Activated CD8-positive, alpha-beta memory T cell treated with anti-CD3 and anti-CD28 coated beads for 24 hours (primary cell): ENCODE measurements at places on chromosomes 12 and 14.
A peak's percentile ranks its signal among the peaks of the same experiment; 100 is the strongest.

GRCh38 chr14:68306265-68306933 lies 486.5 kb downstream of the ZFP36L1 start:
- DNase-seq: no peak

DNA sequence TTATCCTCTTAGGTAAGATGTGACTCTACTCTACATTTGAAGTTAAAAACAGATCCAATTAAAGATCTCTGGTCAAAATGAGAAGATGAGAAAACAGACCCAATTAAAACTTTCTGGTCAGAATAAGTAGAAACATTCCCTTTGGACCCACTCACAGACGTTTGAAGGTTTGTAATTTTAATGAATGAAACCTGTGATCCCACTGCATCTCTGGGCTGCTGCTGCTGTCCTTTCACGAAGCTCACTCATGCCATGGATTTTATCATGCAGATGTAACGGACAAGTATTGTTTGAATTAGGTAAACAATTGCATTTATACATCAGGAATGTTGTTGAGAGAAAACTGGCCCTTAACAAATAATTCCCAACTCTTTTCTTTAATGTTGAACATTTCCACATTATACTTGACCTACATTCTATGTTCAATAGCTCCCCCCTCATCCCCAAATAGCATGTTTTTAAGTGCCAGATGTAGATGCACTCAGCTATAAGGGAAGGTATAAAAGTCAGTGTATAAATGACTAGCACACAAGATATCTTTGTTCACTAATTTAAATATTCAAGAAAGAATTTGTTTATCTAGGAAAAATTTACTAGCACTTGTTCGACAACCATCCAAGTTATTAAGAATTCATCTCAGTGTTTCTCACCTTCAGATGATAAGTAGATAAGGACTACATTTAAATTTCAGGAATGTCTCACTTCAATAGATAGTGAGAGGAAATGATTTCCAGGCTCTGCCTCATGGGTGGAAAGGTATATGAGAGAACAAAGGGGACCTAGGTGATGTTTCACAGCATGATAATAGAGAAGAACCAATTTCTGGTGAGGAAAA lies 202.3 kb upstream of the LMNTD1 start:
- no peak for DNase-seq

- DNase-seq: no peak
These were observed 953 bp upstream of the NKX2-8 start for GRCh38 chr14:36583242-36583892.

DNA sequence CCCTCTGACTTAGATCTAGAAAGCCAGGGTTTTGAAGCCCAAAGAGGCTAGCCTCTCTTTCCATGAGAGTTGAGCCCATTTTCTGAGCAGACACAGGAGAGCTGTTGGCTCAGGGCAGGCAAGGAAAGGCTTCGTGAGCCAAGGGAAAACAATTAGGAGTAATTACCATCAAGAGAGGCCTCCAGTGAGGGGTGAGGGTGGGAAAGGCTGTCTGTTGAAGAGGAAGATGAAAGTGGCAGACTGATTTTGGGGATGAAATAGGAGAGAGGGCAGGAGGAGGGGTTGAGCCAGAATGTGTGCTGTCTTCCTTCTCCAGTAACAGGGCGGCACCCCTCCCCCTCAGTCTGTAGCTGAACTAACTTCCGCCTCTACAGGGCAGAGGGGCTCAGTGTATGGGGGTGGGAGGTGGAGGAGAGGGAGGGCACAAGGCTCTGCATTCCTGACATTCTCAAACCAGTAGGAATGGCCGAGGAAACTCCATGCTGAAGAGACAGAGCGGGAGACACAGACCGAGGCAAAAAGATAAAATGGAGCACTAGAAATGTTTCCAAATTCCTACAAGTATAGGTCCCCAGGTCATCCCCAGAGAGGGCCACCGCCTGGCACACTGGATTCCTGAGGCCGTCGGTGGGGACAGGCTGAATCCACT lies 33.1 kb upstream of the COL2A1 start:
- no peak for DNase-seq

DNA sequence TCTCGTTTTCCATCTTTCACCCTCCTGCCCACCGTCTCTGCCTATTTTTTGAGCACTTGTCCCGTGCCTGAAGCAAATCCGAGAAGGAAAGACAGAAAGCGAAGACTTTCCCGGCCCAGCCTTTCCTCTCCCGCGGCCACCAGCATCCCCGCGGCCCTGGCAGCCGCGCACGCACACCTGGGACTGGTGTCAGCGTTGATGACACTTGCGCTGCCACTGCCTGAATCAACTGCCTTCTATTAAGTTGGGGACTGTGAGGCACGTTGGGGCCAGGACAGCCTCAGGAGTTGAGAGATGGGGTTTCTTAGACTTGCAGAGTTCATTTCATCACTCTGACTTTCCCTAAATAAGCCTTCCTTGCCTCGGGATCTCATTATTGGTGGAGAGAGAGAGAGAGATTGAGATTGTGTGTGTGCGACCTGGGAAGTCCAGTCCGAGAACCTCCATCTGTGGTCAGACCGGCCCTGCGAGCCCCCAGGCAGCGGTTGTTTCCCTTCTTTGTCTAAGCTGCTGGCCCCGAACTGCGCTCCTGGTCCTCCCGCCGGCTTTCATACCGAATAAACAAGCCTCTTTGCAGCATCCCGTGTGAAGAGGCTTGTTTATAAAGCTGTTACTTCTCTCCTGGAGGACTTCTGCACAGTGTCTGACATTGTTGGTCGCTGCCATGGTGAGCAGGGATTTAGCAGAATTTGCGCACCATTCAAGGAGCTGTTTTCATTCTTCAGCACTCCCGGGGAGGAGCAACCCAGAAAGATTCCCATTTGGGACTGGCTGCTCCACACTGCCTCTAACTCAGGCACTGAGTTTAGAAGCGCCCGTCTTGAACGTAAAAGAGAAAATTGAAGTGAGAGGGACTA lies 1.5 kb downstream of the PDZRN4 start:
- DNase-seq: no peak

DNA sequence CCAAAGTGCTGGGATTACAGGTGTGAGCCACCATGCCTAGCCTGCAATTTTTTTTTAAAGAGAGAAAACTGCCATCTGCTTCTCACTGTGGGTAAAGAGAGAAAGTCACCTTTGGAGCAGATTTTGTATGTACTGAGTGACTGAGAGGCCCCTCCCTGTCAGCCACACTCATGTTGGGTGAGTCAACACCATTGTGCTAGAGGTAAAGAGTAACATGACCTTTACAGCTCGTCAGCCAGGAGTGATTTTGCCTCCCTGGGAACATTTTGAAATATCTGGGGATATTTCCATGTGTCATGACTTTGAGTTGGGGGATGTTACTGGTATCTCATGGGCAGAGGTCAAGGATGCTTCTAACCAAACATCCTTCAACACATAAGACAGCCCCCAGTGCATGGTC lies 115.2 kb downstream of the KSR2 start:
- DNase-seq: no peak

GRCh38 chr14:96072076-96072475 lies 32.9 kb downstream of the C14orf132 start:
- DNase-seq: no peak

DNA sequence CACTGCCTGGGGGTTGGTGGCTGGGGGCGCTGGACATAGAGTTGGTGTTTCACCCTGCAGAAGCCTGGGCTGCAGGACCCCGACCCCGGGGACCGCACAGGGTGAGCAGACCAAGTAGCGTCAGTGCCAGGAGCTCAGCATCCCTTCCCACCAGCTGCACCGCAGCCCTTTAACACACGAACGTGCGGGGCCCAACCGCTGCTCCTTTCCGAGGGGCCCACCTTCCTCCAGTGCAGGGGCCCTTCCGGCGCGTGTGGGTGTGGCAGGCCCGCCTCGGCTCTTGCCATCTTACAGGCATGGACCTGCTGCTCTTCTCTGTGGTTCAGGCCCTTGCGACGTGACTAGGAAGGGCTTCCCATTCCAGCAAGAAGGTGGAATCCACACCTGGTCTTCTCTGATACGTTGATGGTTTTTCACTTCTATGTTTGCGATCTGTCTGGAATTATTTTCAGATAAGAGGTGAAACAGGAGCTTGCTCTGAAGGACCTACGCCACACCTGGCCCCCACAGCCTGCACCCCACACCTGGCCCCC lies 47.8 kb downstream of the LRCOL1 start:
- DNase-seq: no peak

DNA sequence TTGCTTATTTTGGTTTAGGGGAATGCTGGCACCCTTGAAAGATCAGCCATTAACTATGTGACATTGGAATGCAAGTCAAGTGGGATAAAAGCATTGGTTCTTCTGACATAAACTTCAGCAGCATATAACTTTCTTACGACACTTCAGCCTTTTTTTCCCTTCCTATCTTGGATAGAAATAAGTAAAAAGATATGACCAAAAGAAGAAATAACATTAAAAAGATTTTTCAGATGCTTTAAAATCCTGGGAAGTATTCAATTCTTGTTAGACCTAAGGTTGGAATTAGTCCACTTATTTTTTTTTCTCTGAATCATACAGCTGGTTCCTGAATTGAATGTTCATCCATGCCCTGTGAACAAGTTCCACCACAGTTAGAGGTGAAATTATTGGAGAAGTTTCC lies 85.6 kb upstream of the TSPAN8 start:
- no peak for DNase-seq

- DNase-seq: no peak
These were observed 74.6 kb upstream of the PARP11 start for GRCh38 chr12:3947781-3948180.

GRCh38 chr14:68589447-68590200 lies 203.2 kb downstream of the ZFP36L1 start:
- DNase-seq: no peak

DNA sequence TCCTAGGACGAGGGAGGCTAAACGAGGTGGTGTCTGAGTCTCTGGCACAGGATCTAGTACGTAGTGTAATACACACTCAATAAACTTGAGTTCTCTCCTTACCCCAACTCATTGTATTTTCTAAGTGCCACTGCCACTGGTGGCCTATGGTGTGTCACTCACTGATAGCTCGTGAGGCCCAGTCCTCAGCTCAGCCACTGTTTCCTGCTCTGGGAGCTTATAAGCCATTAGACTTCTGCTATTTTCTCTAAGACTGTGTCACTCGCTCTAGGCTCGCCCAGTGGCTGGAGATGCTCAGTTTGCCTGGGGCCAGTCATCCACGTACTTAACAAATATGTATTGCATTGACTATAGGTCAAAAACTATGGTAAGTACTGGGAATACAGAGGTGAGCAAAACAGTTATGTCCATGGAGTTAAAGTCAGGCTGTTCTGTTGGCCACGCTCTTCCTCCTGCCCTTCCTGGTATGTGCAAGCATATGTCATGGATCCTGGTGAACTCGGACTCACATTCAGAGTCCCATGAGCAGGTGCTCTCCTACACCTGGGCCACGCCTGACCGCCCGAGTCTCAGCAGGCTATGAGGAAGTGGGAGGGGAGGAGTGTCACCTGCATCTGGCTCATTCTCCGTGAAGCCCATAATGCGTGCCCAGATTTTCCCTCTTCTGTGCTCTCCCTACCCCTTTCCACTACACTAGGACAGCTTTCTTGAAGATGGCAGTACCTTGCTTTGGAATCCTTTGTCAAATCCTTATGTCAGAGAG lies 41.6 kb downstream of the DEGS2 start:
- no peak for DNase-seq

- DNase-seq: peak; percentile 84
These were observed 2.8 kb upstream of the AAAS start for GRCh38 chr12:53324113-53324778.

- DNase-seq: no peak
These were observed 30.5 kb downstream of the CLEC2D start for GRCh38 chr12:9699898-9700605.

DNA sequence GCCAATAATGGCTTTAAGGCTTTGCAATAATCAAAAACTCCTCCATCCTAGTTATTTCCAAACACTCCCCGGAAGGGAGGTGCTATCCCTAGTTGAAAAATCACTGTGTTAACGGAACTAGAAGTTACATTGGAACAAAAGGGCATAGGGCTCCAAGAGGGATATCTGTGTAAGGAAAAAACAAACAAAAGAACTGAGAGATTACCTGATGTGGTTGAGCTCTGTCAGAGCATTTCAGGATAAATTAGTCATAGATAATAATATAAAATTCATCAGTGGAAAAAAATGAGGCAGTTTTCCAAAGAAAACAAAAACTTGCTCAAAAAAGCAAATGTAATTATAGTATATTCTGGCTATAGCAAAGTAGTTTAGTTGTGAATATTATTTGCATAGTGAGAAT lies 27.4 kb upstream of the PAPLN start:
- no peak for DNase-seq

GRCh38 chr14:32728976-32729375 lies 209.7 kb upstream of the NPAS3 start:
- no peak for DNase-seq
